ENCODE measurements at places on chromosomes 1 and 21.

DNA sequence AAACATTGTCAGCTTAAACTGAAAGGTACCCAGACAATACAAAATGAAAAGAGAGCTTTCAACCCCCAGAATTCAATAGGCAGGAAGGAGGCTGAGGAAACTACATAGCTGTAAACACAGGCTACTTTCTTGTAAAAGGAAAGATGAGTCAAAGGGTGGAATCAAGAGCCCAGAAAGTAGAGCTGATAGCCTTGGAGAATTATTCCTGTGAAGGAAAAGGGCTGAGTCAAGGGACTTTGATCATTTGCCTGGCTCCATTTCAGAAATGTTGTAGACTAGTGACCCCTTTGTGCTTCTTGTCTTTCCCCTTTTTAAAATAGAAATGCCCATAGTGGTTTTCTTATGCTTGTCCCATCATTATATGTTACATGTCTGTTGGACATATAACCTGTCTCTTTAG, 597.6 kb downstream of the ADGRL2 start:
- DNase-seq: no peak

DNA sequence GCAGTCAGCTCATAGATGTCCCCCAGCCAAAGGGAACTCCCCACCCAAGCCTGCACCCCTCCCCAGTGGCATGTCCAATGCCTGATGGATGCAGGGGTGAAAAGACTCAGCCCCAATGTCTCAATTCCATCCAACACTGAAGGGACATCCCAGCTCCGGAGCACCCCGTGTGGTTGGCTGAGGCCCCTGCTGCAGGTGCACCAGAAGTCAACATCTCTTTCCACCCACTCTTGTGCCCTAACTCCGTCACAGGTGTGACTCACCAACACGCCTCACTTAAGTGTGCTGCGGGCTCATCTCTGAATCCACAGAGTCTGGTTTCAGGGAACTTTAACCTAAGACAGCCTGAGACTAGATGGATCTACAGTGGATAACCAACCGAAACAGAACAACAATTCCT, 40.9 kb upstream of the ZBTB18 start:
- DNase-seq: no peak

GRCh38 chr1:93352376-93352775, 6.7 kb downstream of the DR1 start:
- no peak for DNase-seq

GRCh38 chr1:59079434-59080140, 217.3 kb upstream of the FGGY start:
- DNase-seq: no peak

- no peak for DNase-seq
Measured at GRCh38 chr1:243459059-243459458, 203.2 kb downstream of the SDCCAG8 start.

DNA sequence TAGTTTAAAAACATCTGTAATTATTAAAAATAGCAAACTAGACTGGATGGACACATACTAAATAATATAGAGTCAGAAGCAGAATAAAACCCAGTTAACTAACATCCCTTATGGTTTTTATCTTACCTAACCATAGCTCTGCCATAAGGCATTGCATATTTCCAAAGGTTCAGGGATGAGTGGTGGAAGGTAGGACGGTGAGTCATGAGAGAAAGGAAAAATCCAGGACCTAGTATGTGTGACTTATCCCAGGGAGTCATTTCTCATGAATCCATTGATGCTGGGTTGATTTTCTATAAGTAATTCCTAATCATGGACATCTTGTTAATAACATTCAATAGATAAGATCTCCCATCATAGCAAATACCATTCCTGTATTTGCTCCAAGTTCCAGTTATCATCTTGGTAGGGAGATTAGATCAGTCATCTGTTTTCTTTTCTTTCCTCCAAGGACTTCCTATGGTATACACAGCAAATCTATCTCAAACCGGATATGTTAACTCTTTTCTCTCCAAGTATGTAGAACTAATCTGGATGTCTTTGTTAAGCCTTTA, 490.7 kb upstream of the B3GALT2 start:
- DNase-seq: no peak

GRCh38 chr1:111281411-111281810, 9.2 kb upstream of the CHIA start:
- DNase-seq: no peak

DNA sequence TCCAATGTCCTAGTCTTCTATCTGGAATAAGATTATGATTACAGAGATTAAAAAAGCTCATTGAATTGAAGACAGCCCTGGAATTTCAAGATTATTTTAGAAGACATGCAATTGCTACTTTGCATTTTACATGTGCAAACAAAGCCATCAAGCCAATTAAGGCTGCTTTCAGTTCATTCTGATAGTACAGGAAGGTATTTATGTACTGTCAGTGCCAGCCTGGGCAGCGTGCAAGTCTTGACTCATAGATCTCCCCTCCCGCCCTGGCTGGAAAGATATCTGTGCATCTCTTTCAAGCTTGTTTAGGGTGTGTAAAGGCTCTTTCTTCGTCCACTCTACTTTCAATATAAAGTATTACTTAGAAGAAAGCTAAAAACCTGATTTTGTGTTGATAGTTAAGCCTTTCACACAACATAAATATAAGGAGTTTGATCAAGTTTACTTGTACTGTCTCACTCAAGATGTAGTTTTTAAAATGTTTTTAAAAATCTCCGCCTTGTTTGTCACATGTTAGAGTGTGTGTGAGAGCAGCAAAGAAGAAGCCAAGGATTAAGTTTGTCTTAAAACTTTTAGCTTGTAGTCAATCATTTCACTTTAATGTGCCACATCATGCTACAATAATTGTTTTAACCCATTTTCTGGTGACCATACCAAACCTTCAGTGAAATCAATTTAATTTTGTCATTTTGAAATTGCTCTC, 13.6 kb upstream of the LYPLAL1 start:
- DNase-seq: no peak

DNA sequence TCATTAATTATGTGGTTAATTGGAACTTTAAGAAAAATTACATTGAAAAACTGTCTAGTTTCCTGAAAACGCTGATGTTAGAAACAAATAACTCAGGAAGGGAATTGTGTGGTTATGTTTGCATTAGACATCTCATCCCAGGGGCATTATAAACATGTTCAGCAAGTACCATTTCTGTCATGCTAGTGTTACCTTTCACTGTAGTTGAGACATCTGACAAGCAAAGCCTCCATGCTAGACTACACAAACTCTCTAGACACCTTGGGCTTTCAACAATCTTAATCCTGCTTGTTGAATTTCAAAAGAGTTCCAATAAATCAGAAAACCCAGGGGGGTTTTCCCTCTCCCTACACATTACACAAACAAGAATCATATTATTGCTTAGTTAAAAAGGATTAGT, 536.8 kb downstream of the KCNT2 start:
- DNase-seq: no peak

DNA sequence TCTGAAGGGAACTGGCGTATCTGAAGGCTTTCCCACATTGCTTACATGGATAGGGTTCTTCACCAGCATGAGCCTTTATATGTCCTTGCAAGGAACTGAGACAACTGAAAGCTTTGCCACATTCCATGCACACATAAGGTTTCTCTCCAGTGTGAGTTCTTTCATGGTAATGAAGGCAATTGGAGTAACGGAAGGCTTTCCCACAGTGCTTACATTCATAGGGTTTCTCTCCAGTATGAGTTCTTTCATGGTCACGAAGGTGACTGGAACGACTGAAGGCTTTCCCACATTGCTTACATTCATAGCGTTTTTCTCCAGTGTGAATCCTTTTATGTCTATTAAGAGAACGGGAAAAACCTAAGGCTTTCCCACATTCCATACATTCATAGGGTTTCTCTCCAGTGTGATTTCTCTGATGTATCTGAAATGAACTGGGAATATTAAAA, 15.0 kb downstream of the ZNF124 start:
- DNase-seq: no peak

DNA sequence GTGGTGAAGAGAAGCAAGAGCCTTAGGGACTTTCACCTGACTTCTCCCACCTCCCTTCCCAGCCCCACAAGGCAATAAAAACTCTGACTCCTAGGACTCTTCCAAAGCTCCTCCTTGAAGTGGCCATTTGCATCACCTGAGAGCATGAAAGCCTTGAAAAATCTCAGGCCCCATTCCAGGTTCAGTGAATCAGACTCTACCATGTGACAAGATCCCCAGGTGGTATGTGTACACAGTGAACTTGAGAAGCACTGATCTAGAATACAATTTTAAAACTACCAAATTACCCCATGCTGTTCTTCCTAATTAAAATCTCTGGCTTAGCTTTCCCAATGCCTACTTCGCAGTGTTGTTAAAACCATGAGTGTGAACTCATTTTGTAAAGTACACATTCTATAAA, 195.1 kb upstream of the SAMSN1 start:
- DNase-seq: no peak

DNA sequence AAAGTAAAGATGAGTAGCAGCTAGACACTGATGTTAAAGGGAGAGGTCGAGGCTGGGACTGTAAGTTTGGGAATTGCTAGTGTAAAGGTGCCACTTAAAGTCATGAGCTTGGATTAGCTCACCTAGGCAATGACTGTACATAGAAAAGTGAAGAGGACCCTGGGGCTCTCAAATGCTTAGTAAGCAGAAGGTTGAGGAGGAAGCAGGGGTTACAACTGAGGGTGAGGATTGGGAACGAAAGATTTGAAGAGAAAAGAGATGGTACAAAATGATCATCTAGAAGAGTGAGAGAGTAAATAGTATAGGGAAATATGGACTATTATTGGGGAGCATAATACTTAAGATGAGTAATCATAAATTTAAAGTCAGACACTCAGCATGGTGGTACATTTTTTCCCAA, 63.1 kb upstream of the TNFSF4 start:
- DNase-seq: no peak

- no peak for DNase-seq
Measured at GRCh38 chr1:163796394-163796821, 474.7 kb downstream of the NUF2 start.

- no peak for DNase-seq
Measured at GRCh38 chr21:44405948-44406872, 49.1 kb upstream of the LRRC3 start.

DNA sequence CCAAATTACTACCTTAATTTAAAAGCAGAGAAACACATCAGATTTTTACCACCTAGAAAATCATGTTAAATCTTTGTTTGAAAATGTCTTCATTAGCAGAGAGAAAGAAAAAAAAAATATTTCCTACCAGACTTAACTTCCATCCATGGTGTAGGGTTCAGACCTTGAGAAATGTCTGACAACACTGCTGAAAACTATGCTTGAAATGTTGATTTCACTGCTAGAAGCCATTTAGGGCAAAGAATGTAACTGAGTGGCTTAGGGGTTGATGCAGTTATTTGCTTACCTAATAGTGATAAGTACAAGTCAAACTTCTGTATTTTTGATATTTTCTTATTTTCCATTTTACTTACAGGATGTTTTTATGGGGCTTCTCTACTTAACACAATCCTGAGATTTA, 495.6 kb upstream of the NEGR1 start:
- DNase-seq: no peak

DNA sequence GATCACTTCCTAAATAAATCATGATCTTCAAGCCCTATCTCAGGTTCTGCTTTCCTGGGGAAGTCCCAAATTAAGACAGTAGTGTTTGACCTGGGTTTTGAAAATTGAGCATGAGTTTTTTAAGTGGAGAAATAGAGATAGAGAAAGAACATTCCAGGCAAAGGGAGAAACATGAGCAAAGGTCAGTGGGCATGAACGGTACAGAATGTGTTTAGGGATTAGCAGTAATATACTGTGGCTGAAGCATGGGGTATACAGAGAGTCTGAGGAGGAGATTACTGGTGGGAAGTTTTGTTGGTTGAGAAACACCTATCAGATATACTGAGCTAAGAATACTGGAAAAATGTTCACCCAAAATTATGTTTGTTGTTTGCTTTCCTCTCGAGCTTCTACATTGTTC, 15.2 kb upstream of the MYSM1 start:
- DNase-seq: no peak

DNA sequence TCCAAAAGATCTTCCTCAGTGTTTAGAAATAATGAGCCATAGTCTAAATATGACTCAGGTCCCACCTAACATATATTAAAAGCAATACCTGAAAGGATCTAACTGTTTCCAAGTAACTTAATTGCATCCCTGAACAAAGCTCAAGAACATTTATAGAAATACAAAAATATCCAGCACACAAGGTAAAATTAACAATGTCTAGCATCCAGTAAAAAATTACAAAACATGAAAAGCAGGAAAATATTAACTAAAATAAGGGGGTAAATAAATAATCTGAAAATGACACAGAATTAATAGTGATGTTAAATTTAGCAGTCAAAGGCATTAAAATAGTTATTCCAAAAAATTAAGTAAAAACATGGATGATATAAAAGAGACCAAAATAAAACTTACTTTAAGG, 21.3 kb upstream of the VANGL1 start:
- no peak for DNase-seq

DNA sequence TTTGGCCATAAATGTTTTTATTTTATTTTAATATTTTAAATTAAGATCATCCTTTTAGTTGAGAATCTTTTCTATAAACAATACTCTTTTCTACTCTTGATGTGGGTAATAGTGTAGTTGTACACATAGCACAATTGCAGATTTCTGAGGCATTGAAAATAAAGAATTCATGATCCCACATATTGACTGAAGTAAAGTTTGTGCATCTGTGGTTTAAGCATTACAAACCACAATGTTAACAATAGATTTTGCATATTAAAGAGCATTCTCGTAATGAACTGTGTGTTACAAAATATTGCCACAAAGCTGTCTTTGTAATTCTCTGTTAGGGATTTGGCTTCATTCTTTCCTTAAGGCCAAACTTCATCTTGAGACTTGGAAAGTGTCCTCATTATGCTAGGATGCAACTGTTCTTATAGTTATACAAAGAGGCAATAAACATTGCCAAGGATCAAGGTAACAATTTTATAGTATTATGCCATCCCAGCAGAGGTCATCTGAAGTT, 256.8 kb downstream of the OLFM3 start:
- no peak for DNase-seq

DNA sequence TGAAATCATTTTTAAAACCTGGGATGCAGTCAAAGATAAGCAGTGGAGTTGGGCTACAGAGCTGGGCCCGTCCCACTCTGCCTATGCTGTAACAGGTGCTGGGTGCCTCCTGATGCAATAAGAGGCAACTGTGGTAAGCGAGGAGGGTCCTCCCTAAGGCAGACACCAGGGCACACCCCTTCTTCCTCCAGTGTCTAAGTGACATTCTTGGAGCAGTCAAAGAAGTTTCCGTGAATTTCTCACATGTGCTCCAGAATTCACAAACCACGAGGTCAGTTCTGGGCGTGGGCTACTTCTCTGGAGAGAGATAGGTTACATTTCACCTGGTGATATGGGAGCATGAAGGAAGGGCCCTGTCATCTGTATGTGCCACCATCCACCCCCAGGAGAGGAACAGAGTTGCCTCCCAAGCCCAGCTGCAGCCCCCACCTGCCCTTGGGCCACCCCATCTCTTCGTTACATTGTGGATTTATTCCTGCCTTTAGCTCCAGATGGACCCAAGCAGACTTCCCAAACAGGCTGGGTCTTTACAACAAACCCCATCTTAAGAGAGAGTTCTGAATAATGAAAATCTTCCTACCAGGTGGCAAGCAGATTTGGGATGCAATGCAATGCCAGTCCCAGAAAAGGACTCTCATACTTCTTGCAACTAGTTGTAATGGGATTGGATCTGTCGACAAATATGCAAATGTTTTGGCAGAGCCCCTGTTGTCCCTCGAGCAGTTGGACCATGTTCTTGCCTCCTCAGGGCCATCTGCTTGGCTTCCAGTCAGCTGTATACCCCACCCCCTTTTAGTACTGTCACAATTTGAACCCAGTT, 82.5 kb upstream of the CNTN2 start:
- no peak for DNase-seq
